ENCODE measurements at places on chromosomes 12 and 14.

DNA sequence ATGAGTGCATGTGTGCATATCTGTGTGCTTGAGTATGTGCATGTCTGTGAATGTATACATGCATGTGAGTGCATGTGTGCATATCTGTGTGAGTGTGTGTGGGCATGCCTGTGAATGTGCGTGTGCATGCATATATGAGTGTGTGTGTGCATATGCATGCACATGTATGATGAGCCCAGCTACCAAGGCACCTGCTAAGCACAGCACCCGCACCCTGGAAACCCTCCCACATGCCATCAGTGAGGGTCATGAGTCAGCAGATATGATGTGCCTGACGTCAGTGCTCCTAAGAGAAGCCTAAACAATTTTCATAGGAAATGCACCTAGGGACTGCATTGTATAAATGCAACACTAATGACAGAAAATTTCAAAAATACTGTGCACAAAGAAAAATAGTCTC is 151.1 kb downstream of the KIF26A start:
- DNase-seq = peak; percentile 26

GRCh38 chr14:55884819-55885218 is 233.4 kb upstream of the PELI2 start:
- DNase-seq = no peak

DNA sequence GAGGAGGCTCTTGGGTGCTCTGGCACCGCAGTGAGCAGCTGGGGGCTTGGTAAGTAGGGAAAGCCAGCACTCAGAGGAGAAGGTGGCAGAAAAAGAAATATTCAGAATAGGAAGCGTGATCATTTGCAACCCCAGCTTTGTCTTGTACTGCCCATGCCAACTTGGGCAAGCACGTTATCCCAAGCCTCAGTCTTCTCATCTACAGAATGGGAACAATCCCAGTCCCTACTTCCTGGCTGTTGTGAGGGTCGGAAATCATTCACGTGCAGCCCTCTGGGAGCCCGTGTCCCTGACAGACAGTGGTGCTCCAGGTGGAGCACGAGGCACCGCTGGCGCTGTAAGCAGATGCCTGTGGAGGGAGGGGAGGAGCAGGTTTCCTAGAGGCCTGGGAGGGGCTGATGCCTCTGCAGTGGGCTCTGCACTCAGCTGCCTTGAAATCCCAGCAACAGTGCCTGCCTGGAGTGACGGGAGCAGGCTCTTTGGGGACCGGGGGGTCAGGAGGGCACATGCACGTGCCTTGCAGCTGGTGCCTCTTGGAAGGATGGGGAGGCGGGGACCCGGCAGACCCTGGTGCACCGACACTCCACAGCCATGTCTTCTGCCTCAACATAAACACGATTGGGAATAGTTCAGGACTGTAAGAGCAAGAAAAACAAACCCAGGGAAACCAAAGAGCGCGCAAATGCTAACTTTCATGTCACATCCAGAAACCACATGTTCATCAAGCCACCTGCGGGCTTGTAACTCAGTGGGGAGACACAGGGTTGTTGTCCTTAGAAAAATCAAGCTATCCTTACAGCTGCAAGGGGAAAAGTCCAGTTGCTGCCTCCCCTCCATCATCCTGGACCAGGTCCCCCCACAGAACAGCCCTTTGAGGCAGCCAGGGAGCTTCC is 86.5 kb upstream of the DIO3 start:
- DNase-seq = no peak

DNA sequence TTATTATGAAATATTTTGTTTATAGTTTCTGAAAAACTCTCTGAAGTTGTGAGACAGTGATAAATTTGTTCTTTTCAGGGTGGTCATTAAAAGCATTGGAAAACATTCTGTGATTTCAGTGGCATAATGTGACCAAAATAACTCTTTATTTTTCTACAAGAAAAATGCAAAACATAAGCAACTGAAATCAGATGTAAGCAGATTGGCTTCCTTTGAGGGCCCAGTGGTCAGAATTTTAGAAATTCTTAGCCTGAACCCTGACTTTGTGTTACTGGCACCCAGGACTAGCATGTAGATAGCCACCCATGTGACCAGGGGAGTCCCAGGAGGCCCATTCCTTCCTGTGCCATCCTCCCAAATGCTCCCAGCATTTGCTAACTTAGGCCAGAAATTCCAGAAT is 145.6 kb upstream of the SLC38A2 start:
- no peak for DNase-seq

DNA sequence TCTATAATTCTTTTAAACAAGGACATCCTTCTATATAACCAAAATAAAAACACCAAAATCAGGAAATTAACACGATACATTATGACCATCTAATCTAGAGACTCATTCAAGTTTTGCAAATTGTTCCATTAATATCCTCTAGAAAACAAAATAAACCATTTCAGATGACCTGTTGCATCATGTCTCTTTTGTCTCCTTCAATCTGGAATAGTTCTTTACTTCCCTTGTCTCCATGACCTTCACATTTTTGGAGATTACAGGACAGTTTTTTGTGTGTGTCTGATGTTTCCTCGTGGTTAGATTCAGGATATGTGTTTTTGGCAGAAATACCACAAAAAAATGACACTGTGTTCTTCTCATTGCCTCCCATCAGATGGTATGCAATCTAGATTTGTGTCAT is 12.5 kb upstream of the DCAF4 start:
- no peak for DNase-seq

GRCh38 chr14:50666772-50667683 is 1.1 kb downstream of the SAV1 start:
- peak; percentile 68 for DNase-seq

DNA sequence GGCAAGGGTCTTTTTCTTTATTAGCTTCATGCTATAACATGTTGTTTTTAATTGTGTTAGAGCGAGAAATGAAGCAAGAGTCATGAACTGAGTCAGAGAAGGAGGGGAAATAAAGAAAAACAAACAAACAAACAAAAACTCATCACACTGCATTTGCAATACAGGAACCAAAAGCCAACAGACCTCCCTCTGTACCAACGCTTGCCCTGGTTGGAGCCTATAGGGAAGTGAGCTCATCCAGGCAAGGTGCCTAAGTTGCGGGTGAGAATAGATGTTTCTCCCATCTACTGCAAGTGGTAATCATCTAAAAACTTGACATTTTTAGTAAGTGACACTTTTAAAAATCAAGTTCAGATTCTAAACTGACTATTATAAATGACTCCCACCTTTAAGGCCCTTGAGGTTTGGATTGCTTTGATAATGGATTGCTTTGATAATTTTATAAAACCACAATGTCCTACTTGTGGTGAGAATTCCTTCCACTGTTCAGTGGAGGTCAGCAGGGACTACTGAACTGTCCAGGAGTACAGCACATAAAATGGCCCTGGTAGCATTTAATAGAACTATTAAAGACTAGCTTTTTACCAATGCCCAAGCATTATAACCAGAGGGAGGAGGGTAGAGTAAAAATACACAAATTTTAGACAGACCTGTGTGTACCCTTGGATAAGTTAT is 31.3 kb downstream of the SLC38A1 start:
- DNase-seq = no peak

DNA sequence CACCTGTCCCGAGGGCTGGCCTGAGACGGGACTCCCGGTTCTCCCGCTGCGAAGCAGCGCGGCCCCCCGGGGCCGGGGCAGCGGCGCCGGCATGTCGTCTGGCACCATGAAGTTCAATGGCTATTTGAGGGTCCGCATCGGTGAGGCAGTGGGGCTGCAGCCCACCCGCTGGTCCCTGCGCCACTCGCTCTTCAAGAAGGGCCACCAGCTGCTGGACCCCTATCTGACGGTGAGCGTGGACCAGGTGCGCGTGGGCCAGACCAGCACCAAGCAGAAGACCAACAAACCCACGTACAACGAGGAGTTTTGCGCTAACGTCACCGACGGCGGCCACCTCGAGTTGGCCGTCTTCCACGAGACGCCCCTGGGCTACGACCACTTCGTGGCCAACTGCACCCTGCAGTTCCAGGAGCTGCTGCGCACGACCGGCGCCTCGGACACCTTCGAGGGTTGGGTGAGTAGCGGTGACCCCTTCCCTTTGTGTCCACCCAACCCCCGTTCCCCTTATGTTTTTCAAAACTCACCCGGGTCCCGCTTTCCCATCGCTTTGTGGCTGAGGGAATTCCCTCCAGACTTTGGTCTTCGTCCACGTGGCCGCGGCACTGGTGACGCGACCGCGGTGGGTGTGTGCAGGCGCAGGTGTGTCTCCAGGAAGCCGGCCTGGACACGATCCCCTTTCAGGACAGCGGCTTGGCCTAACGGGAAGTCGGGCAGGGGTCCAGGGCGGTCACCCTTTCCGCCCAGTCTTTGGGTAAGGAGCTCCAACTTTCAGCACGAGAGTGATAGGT is 826 bp downstream of the PRKCH start:
- DNase-seq = no peak

DNA sequence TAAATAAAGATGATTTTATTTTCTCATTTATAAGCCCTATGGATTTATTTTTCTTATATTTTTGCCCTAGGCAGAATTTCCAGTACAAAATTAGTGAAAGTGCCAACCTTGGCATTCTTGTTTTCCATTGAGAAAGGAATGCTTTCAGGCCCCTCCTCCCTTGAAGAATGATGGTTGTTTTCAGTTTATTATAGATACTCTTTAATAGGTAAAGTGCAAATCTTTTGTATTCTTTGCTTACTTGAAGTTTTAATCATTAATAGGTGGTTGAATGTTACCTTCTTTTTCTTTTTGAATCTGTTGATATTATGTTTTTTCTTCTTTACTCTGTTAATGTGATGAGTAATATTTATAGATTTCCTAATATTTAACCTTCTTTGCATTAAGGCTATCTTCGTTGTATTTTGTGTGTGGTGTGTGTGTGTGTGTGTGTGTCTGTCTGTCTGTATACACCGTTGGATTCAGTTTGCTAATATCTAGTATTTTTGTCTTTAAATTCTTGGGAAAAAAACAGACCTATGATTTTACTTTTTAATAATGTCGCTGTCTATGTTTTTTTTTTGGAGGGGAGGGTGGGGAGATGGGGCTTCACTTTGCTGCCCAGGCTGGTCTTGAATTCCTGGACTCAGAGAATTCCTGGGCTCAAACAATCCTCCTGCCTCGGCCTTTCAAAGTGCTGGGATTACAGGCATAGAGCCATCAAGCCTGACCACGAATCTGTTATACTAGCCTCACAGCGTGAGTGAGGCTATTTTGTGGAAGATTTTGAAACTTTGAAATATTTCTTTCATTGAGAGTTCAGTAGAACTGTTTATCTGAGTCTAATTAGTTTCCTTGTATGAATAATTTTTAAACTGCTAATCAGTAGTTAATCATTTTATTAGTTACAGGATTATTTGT is 13.5 kb downstream of the SRGAP1 start:
- DNase-seq = no peak

DNA sequence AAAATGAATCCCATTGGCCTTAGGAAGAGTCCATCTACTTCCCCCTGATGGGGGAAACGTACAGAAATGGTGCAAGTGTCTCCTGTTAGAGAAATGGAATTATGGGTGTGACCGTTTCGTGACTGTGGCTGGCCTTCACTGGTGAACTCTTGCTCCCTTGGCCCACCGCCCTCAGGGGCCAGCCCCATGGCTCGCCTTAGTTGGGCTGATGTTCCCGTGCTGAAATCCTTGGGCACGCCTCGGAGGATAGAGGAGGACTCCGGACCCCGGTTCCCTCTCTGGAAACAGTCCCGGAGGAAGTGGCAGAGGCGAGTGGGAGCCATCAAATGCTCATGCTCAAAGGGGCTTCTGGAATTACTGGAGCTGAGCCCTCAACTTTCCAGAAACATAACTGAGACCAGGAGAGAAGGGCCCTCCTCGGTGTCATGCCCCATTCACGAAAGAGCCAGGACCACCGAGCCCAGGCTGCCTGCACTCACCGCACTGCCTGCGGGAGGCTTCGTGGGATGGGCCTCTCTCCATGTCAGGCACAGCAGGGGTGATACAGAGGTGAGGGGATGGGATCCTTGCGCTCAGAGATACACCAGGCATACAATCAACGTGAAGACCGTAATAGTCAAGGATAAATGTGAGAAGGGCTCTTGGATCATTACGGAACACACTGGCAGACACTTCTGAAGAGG is 10.1 kb upstream of the CACNA2D4 start:
- DNase-seq = no peak

- no peak for DNase-seq
Observed at GRCh38 chr12:122990561-122990960, 10.1 kb downstream of the ARL6IP4 start.

- no peak for DNase-seq
Observed at GRCh38 chr14:23168246-23168645, 15.2 kb downstream of the SLC7A8 start.

DNA sequence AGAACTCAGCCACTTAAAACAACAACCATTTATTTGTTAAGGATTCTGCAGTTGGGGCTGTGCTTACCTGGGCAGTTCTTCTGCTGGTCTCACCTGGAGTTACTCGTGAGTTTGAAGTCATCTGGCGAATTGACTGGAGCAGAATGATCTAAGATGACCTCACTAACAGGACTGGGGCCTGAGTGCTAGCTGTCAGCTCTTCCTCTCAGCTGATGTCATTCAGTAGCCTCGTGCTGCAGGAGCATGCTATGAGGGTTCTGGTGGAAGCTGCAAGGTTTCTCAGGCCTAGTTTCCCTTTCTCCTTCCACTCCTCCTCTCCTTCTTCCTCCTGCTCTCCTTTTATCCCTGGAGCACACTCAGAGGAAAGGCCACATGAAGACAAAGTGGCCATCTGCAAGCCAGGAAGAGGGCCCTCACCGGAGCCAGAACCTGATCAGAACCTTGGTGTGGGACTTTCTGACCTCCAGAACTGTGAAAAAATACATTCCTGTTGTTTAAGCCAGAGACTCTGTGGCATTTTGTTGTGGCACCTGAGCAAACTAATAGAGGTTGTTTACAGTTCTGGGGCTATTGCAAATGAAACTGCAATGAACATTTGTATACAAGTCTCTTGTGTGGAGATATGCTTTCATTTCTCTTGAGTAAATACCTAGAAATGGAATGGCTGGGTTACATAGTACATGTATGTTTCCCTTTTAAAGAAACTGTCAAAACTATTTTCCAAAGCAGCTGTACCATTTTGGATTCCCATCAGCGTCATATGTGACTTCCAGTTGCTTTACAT is 21.9 kb upstream of the MAP3K9 start:
- no peak for DNase-seq

- DNase-seq = peak; percentile 50
Observed at GRCh38 chr14:101074196-101075024, 170.9 kb upstream of the RTL1 start.

GRCh38 chr12:27123642-27124041 is 41.3 kb upstream of the C12orf71 start:
- DNase-seq = no peak

DNA sequence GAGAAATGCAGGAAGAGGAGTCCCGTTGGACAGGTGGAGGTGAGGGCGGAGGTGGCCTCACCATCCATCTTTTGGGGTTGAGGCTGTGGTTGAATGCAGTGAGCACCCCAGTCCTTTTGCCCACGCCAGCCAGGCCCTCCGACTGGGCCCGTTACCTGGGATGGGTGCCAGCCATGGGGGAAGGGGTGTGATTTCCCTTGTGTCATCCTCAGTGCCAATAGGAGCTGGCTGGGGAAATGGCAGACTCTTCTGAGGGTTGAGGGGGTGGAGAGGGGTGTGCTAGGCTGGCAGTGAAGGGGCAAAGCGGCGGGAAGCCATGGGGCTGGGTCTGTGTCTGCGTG is 9.6 kb downstream of the KCNH3 start:
- DNase-seq = no peak

GRCh38 chr12:68225576-68226476 is at the start of gene IL26:
IL26 (minus strand) TSS chr12:68225810; CDS start chr12:68225756, 54 bp downstream.
- DNase-seq = no peak

- no peak for DNase-seq
Observed at GRCh38 chr12:66426696-66427095, 124.4 kb downstream of the HELB start.

- no peak for DNase-seq
Observed at GRCh38 chr12:131793243-131794022, 34.8 kb upstream of the MMP17 start.

Data from naive thymus-derived CD8-positive, alpha-beta T cell (primary cell).